RPMI7951 (cell line): ENCODE measurements at places on chromosomes 2 and 18. TPM values are rescaled to one million over a fixed set of nuclear protein-coding genes. Genes with fewer than 3 reads are reported as not detected.

- DNase-seq = no peak
These were observed 45.7 kb upstream of the TPO start for GRCh38 chr2:1367601-1368000.

DNA sequence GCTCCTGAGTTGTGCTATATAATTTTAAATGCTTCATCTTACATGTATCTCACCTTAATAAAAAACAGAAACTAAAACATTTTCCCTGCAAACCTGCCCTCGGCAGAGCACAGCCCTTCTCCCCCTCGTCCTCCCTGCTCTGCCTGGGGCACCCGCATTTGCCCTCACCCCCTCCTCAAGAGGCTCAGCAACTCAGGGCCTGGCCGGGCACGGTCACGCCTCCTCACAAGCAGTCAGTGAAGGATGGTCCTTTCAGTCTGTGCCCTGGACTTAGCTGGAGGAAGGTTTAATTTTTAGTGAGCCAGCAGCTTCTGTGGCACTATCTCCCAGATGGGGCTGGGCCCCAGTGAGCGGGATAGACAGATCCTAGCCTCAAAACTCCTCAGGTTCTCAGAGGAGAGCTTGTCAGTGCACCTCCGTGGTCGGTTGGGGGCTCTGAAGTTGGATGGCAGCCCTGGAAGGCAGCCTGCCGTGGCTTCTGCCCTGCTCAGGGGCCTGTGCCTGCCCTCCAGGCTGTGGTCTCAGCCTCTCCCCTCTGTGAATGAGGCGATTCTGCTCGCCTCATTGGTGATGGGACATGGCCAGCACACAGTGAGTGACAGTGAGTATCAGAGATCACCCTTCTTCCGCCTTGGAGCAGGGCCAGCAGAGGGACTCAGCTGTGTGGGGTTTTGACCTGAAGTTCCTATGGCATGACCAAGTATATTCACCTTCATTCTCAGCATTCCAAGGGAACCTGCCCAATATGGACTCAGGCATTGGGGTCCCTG, 56.3 kb upstream of the AFF3 start:
- no peak for DNase-seq

- no peak for DNase-seq
These were observed 457.3 kb downstream of the XIRP2 start for GRCh38 chr2:167345559-167345958.

GRCh38 chr18:62368100-62368499, 43.0 kb downstream of the TNFRSF11A start:
- no peak for DNase-seq

Gene GAREM2
- total RNA-seq = 0.88 and 1.8 TPM in 2 replicates

Gene SPEG
- total RNA-seq = 32.7 and 33.3 TPM in 2 replicates

Gene MPP4
- 24.3 and 27.2 TPM in 2 replicates for total RNA-seq

GRCh38 chr2:149612122-149612521, 24.5 kb upstream of the MMADHC start:
- DNase-seq = no peak

Gene SPATS2L
- total RNA-seq = 117 and 148 TPM in 2 replicates

Gene UGT1A4
- 0.12 TPM in 1 of 2 replicates, not detected in the other for total RNA-seq

GRCh38 chr2:192016265-192016664, 169.4 kb upstream of the CAVIN2 start:
- DNase-seq = peak; percentile 10

Gene SLC39A6
- 73.2 and 87.5 TPM in 2 replicates for total RNA-seq

- no peak for DNase-seq
These were observed 3.9 kb downstream of the MAPRE3 start for GRCh38 chr2:26974352-26974751.

Gene CD302
- 16.6 and 22.5 TPM in 2 replicates for total RNA-seq

GRCh38 chr2:226427538-226428307, 371.9 kb downstream of the IRS1 start:
- peak; percentile 97 for DNase-seq

- no peak for DNase-seq
These were observed 3.3 kb downstream of the PMAIP1 start for GRCh38 chr18:59902993-59903610.

Gene WDR33
- 27.6 and 27.8 TPM in 2 replicates for total RNA-seq

- DNase-seq = no peak
These were observed 36.4 kb downstream of the RNMT start for GRCh38 chr18:13762690-13763439.

DNA sequence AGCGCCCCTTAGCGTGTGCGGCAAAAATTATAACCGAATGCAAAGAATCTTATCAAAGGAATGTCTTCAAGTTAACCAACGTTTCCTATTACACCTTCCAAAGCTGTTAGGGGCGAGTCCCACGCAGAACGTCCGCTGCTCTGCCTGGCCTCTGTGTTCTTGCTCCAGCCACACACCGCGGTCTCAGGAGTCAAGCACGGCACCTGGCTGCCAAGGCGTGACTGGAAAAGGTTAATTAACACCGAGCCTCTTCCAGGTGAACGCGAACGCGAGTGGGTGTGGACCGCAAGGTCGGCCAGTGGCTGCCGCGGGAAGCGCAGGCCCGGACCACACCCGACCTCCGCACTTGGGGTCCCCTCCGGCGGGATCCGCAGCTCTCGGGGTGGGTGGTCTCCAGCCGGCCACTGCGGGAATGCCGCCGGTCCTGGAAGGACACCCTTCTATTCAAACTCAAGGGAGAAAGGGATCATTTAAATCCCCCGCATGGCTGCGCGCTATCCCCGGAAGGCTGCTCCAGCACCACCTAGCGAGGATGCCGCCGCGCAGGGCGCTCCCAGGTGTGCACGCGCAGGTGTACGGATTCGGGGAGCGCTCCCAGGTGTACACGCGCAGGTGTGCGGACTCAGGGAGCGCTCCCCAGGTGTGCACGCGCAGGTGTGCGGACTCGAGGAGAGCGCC, 830 bp downstream of the CYB5A start:
- DNase-seq = no peak

DNA sequence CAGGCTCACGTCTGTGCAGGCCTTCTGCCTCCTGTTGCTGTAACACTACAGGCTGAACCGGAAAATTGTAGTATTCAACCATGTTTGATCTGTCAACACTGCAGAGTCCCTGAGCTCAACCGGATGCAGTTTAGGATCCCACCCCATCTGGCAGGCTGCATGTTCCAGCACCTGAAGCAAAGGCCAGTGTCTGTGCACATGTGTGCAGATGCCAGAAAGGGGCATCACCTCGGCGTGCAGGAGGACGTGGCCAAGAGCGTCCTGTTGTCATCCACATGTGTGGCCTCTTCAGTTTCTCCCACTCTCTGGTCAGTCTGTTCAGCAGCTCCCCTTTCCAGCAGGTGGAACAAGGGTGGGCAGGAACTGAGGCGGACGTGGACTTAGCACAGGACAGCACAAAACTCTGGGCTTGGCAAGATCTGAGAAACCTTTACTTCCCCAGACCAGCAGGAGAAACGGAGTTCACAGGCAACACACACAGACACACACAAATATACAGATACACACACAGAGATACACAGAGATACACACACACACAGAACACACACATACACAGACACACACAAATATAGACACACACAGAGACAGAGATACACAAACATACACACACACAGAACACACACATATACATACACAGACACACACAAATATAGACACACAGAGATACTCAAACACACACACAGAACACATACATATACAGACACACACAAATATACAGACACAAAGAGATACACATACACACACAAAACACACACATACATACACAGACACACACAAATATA, 111.3 kb downstream of the NDUFA10 start:
- DNase-seq = no peak

DNA sequence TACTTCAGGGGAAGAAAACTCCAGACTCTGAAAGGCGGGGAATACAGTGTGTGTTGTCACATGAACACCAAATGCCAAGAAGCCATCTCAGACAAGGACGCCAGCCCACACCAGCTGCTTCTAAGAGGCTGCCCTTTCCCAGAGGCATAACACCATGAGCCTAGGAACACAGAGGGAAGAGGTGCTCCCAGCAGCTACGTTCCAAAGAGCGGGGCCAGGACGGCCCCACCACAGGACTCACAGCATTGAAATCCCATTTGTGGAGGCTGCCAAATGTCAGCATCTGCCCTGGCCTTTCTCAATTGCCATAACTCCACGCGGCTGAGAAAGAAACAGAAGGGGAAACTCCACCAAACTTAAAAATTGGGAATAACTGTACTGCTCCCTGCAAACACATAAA, 20.1 kb upstream of the ID2 start:
- peak; percentile 41 for DNase-seq

DNA sequence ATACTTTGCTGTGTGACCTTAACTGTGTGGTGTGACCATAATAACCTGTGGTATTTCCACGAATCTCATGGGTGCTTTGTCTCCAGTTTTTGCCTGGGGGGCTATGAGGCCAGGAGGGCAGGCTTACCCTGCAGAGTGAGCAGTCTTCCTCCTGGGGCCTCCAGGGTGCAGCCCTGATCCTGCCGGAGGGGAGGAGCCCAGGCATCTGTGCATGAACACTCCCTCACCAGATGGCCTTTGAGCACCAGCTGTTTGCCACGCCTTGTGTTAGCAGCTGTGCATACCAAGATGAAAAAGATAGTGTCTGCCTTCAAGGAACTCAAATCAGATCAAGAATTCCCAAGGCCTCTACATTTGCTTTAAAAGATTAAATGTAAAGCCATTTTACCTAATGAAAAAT, 75.0 kb upstream of the RBM44 start:
- peak; percentile 91 for DNase-seq

Gene NAT8
- total RNA-seq = not detected in 2 replicates

Gene ADD2
- not detected in 2 replicates for total RNA-seq

- DNase-seq = no peak
These were observed 6.5 kb downstream of the PRPF40A start for GRCh38 chr2:152710713-152711112.

GRCh38 chr2:26619096-26619495, 22.1 kb downstream of the CIB4 start:
- no peak for DNase-seq

DNA sequence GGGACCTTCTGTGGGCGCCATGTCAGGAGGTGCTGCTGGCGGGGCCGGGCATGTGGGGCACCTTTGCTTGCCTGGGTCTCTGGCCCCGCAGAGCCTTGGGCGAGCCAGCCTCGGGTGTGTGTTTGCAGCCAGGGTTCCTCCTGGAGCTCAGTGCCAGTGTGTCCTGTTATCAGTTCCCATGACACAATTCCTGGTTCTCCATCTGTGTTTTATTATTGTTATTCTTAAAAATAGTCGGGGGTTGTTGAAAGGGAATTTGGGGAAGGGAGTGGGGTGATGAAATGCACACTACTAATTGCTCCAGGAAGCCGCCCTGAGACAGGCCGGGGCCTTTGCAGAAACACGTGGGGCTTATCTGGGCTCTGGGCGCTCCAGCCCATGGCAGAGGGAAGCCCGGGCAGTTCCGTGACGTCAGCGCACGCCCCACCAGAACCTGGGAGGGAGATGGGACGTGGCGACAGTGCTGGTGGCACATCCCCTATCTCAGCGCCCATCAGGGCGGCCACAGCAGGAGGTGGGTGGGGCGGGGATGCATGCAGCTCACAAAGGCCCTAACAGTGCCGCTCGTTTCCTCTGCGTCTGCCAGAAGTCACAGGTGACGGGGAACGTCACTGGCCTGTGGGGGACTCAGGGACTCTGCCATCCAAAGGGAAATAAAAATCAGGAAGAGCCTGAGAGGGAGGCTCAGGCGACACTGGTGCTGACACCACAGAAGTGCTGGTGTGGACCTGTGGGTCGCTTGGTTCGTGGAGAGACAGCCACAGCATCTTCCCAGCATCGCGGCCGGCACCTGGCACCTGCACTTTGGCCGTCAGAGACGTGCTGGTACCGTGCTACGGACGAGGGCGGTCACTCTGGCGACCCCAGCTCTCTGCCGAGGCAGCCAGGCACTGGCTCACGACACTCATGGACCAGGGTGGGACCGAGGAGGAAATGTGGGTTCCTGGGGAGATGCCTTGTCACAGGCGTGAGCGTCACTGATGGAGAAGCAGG, 131.0 kb downstream of the NFATC1 start:
- DNase-seq = no peak

Gene SERPINB10
- total RNA-seq = 0.10 and 0.60 TPM in 2 replicates

DNA sequence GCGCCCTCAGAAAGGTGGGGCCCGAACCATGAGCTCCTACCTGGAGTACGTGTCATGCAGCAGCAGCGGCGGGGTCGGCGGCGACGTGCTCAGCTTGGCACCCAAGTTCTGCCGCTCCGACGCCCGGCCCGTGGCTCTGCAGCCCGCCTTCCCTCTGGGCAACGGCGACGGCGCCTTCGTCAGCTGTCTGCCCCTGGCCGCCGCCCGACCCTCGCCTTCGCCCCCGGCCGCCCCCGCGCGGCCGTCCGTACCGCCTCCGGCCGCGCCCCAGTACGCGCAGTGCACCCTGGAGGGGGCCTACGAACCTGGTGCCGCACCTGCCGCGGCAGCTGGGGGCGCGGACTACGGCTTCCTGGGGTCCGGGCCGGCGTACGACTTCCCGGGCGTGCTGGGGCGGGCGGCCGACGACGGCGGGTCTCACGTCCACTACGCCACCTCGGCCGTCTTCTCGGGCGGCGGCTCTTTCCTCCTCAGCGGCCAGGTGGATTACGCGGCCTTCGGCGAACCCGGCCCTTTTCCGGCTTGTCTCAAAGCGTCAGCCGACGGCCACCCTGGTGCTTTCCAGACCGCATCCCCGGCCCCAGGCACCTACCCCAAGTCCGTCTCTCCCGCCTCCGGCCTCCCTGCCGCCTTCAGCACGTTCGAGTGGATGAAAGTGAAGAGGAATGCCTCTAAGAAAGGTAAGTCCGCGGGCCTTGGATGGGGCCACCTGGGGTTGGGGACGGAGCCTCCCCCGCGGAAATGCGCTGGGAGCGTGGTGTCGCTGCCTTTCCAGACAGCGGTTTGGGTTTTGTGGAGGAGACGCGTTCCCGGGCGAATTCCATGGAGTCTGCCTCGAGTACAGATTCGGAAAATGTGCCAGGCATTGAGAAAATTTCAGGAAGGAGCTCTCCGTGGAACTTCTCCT, 559 bp downstream of the HOXD1 start:
- no peak for DNase-seq

DNA sequence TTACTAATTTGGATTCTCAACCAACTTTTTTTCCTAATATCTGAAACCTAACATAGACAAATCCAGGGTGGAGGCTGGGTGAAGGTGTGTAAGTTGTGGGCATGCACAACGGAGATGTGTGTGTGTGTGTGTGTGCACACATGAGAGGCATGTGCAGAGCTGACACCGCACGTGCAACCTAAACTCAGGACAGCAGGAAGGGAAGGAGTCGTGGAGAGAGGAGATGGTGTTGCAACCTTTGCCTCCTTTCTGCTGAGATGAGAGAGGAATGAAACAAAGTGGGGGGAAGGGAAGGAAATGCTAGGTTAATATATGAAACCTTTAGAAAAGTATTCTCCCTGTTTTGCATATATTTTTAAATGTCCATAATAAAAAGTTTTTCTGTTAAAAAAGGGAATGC, 64.7 kb downstream of the KCTD1 start:
- DNase-seq = no peak

DNA sequence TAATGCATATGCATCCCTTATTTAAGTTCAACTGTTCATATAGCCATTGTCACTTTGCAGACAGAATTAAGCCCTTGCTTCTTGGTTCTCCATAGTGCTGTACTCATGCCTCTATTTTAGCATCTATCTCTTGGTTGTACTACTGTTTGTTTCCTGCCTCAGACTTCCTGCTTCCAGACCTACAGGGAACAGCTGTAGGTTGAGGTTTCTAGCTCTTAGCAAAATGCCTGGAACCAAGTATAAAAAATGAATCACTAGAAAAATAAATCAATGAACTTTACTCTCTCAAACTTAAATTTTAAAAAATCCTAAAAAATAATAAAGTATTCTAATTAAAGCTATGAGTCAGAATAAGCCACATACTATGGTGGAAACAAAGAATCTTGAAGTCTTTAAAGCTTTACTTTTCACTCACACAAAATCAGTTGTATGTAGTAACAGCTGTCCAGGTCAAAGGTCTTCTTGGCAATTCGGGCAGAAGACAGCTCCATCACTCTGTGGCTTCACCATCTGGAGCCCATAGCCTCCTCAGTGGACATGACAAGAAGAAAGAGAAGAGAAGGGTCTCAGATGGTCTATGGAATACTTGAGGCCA, 1228.1 kb upstream of the GYPC start:
- peak; percentile 10 for DNase-seq
